Dorsolateral prefrontal cortex (tissue), 122 donors: ENCODE measurements at places on chromosomes 1 and 21. TPM values are rescaled to one million over a fixed set of nuclear protein-coding genes. Genes with fewer than 3 reads are reported as not detected.

Gene SLC44A3
- 10.1 TPM for total RNA-seq

DNA sequence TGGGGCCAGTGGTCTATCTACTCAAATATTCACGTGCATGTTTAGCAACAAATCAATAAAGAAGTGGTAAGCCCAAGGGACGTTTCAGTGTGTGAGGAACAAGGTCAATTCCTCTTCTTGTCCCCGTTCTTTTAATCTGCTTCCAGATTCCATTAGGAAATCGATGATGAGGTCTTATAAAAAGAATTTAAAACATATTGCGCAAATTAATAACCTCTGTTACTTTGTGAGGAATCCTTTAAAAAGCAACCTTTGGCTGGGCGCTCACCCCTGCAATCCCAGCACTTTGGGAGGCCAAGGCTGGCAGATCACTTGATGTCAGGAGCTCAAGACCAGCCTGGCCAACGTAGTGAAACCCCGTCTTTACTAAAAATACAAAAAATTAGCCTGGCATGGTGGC, 113.0 kb upstream of the TMPRSS2 start:
- no peak for DNase-seq

GRCh38 chr21:20388400-20388799, 609.8 kb upstream of the NCAM2 start:
- DNase-seq = no peak

Gene BRDT
- not detected for total RNA-seq

GRCh38 chr1:60904099-60904851, 178.1 kb upstream of the NFIA start:
- no peak for DNase-seq

Gene AK5
- 288 TPM for total RNA-seq

Gene S100B
- total RNA-seq = 349 TPM

- no peak for DNase-seq
Measured at GRCh38 chr1:218275823-218276222, 9.3 kb upstream of the RRP15 start.

Gene OR6N1
- not detected for total RNA-seq

DNA sequence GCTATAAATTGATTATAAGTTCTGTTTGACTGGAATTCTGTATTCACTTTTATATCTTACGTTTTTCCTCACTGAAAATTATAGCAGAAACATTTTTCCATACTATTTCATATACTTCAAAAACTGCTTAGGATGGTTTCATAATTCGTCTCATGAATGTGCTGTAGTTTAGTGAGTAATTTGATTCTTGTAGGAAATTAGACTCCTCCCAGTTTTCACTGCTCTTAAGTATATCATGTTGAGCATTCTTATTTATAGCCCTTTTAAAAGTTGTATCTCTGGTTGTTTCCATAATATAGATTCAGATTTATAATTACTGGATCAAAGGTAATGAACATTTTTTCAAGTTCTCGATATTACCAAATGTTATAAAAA, 250.6 kb downstream of the FMN2 start:
- no peak for DNase-seq
